Ascending aorta (tissue), 2 donors: ENCODE measurements at places on chromosomes 2 and 18.

GRCh38 chr2:63055226-63056106 lies 4.8 kb downstream of the OTX1 start:
- DNase-seq, result no peak

- DNase-seq, result no peak
These were observed 66.7 kb downstream of the ETAA1 start for GRCh38 chr2:67463810-67464209.

DNA sequence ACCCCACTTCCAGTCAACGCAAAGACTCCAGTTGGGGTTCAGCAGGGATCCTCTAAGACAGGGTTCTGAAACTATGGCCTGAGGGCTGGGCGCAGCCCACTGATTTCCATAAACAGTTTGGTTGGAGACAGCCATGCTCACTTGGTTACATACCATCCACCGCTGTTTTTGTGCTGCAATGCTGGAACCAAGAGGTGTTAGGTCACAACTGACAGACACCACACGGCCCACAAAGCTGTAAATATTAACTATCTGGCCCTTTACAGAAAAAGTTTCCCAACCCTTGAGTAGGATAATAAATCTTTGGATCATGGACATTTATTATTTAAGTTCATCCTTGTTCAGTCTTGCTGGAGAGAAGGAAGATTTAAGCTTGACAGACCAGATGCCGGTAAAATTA lies 8.4 kb upstream of the CD226 start:
- DNase-seq, result no peak

- DNase-seq, result peak; percentile 59
These were observed 141.6 kb upstream of the RIOK3 start for GRCh38 chr18:23311351-23312121.

GRCh38 chr2:179932786-179933185 lies 71.4 kb upstream of the ZNF385B start:
- no peak for DNase-seq

DNA sequence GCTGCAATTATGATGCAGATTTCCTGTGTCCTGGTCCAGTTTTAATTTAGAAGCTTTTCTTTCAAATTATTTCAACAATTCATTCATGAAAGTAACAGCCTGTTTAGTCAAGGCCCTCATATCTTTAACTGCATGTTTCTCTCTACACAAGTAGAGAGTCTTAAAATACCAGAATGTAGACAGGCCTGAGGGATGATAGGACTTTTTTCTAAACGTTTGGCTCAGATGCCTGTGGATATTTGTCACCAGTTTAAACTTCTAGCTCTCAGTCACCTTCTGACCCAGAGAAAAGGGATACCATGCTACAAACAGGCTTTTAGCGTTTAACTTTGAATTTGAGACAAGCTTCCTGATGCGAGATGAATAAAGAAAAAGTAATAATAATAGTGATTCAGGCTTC lies 15.7 kb downstream of the COL5A2 start:
- DNase-seq, result no peak

- DNase-seq, result no peak
These were observed 117.0 kb downstream of the STK39 start for GRCh38 chr2:168130346-168130745.

DNA sequence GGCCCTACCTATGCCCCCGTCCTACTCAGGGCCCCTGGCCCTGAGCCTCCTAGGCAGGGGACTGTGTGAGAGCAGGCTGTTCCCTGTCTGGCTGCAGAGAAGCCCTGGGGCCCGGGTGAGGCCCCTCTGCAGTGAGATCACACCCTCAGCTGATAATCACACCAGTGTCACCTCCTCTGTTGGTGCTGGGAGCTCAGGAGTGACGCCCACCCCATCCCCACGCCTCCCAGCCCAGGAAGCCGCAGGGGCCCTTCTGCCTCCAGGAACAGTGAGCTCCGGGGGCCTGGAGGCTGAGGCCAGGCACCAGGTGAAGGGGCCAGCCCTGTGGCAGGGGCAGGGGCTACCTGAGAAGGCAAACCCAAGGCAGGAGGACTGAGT lies 20.0 kb downstream of the KCNIP3 start:
- no peak for DNase-seq

DNA sequence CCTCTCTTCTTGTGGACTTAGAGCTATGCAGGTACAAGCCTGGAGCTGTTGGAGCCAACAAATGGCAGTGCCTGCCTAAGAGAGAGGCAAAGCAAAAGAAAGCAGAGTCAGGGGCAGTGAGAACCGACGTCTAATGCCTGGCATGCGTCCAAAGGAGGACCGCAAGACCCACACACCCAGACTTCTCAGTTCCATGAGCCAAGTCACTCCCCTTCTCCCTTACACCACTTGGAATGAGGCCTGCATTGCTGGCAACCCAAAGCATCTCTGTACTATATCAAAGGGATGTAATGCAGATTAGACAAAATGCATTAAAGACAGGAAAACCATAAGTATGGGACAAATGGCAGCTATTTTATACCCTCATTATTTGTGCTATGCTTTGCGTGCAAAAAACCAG lies 49.9 kb upstream of the RNU4ATAC start:
- no peak for DNase-seq

- DNase-seq, result no peak
These were observed 10.4 kb downstream of the PELI1 start for GRCh38 chr2:64133828-64134227.

- DNase-seq, result no peak
These were observed 150.9 kb downstream of the TWIST2 start for GRCh38 chr2:238998801-238999200.

DNA sequence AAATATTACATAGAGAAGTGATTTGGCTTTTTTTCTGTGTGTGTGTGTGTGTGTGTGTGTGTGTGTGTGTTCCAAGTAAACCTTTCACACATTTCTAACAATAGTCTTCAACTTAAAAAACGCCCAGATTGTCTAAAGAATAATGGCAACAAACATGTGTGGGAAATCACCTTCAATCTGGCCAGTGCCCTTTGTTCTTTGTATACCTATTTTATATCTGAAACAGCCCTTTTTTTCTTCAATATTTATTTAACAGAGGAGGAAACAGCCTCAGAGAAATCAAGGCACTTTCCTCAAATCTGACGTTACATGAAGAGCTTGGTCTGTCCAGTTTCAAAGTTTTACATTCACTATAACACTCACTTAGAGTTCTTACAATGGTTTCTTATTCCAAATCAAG lies 25.3 kb downstream of the CCDC195 start:
- DNase-seq, result no peak

DNA sequence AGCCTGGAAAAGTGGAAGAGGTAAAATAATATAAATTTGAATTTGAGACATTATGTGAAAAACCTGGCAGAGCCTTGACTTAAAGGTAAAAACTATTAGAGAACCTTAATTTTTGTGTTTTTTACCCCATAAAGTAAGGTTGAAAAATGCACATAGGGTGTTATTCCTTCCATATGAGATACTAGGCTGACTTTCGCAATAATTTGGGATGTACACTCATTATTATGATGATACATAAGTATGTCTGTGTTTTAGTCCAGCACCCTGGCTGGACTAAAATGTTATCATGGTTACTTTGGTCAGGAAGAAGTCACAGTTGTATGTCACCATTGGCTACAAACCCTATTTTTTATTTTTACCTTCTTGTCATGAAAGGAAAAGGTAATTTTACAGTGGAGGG lies 19.8 kb downstream of the NEMP2 start:
- no peak for DNase-seq

- no peak for DNase-seq
These were observed 319.8 kb upstream of the NCKAP5 start for GRCh38 chr2:133888107-133888506.

DNA sequence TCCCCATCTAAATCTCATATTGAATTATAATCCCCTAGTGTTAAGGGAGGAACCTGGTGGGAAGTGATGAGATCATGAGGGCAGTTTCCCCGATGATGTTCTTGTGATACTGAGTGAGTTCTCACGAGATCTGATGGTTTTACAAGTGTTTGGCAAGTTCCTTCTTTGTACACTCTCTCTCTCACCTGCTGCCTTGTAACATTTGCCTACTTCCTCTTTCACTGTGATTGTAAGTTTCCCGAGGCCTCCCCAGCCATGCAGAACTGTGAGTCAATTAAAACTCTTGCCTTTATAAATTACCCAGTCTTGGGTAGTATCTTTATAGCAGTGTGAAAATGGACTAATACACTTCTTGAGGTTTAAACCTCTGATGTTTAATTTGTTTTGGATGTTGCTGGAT lies 177.5 kb downstream of the CD8B2 start:
- DNase-seq, result no peak

DNA sequence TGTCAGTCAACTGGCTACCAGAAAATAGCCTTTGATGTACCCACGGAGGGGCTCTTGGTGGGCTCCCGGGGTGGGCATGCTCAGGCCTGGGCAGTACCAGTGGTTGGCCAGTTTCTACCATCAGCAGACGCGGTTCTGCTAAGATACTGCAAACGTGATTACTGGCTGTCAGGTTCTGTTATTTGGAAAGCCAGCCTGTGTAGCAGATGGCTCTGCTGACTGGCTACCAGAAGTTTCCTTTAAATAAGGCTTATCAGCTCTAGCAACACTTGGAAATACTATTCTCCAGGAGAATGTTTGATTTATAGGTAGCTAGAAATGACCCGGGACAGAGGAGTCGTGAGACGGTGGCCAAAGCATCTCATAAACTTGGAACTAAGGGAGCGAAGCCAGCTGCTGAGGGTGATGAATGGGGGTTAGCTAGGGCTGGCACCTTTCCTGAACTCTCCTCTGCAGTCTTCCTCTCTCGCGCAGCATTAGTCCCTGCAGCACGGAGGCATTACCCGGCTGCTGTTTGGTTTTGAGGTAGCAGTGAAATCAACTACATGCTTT lies 171.9 kb downstream of the AGAP1 start:
- no peak for DNase-seq

DNA sequence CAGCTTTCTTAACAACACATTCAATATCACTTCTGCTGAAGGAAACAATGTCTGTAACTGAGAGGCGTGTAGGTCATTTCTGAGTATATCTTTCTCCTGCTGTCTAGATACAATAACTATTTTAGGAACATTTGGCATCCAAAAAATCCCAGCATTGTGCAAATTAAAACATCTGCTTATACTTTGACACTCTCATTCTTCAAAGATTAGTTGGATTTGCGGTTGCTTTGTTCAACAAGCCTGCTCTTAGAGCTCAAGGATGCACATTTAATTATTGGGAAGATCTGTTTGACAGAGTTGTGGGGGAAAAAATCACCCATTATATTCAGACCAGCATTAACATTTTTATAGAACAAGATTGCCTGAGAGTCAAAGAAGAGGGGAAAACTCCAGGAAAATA lies 449.5 kb upstream of the HNRNPA3 start:
- no peak for DNase-seq

- no peak for DNase-seq
These were observed 154.5 kb upstream of the PID1 start for GRCh38 chr2:229425598-229425997.

GRCh38 chr18:25144820-25145219 lies 207.1 kb downstream of the ZNF521 start:
- no peak for DNase-seq
